ENCODE measurements at places on chromosomes 5 and 9.
A peak's percentile ranks its signal among the peaks of the same experiment; 100 is the strongest.

DNA sequence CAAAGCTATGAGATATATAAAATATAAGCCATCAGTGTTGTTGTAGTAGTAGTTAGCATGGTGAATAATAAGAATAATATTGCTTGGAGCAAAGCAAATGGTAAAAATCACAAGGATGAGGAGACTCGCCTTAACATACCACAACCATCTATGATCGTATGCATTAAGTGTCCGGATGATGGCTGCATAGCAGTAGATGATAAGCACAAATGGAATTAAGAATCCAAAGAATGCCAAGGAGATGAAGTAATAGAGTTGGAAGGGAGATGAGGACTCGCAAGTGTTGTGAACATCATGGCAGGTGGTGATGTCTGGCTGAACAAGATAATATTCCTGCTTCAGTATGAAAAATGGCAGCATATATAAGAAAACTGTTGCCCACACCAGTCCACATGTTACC is 5.5 kb downstream of the F2RL2 start:
- no peak for DNase-seq

DNA sequence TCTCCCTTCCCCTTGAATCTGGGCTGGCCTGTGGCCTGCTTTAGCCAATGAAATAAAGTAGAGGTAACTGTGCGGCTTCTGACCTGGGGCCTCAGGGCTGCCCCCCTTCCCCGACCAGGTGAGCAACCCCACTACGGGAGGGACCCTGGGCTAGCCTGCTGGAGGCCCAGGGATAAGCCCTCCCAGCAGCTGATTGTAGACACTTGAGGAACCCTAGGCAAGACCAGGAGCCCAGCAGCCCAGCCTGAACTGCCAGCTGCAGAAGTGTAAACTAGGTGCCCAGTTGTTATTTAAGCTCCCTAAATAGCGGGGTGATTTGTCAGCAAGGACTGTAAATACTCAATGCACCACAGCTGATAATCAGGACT is 41.3 kb downstream of the RAPGEF1 start:
- DNase-seq = no peak

DNA sequence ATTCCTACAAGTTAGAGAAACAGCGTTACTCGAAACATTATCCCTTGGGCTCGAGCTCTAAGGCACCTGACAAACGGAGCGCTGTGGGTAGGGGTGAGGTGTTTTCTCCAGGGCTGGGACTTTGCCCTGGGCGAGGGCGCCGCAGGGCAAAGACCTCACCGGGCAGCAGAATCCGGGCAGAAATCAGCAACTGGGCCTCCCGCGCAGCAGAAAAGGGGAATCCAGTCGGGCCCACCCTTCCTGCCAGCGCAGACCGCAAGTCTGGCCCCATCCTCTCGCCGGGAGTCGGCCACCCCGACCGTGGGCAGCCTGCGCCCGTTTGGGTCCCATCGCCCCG is 430 bp upstream of the MSH3 start:
- peak; percentile 7 for DNase-seq

DNA sequence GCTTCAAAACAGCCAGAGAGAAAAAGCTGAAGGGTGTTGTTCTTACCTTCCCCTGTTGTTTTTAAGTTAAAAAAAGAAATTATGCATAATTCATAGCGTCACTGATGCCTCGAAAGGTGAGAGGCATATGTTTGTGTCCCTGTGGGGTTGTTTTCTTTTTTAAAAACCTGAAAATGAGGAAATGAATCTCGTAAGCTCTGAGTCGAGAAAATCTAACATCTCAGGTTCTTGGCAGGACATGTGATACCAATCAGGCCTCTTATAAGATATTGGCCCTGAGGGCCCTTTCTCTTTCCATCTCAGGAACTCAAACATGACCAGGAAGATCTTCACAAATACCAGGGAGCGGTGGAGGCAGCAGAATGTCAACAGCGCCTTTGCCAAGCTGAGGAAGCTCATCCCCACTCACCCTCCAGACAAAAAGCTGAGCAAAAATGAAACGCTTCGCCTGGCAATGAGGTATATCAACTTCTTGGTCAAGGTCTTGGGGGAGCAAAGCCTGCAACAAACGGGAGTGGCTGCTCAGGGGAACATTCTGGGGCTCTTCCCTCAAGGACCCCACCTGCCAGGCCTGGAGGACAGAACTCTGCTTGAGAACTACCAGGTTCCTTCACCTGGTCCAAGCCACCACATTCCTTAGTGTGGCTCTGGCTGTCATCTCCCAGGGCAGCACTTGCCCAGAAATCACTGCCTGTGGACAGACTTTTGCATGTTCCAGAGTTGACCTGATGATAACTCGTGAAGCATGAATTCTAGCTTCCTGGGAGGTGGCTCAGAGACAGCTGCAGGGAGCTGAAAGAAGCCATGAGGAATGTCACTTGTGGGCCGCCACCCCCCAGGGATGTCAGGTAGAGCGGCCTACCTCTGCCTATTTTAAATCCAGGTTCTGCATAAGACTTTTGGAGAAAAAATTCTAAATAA is at the start of gene TAL2:
TSS of gene TAL2 (plus strand) at position 274 of the 921 bp plus-strand sequence. CDS start at position 314, 40 bp downstream.
- no peak for DNase-seq

DNA sequence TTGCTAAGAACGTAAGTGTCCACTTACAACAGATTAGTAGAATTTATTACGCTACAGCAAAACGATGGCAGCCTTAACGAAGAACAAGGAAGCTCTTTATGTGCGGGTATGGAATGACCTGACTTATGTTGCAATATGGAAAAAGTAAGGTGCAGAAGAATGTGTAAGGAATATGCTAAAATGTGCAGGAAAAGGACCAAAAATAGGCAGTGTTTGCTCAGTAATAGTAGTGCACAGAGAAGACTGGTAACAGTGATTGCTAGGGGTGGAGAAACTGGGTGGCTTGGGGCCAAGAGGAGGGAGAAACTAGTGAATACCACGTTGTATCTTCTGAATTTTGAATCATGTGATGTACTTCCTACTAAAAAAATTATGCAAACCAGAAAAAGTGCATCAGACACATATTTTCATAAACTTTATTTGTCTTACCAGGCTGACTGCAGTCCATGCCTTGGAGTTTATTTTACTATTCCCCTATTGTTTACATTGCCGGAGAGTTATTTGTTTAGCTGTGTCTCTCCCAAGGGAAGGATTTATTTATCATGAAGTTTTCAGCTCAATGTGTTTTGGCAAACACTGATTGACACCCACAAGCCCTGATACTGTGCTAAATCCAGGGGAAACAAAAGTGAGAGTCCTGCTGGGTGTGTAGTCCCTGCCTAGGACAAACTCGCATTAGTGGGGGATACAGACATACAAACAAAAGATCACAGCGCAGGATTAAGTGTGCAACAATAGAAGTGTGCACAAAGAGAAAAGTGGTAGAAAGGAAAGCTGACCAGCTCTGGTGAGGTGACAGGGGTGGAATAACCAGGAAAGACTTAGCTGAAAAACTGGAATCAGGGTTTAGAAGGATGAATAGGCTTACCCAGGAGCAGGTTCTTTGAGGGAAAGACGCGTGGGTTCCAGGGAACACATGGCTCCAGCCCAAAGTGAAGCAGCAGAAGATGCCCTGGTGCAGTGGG is 34.0 kb upstream of the ZNF484 start:
- no peak for DNase-seq

DNA sequence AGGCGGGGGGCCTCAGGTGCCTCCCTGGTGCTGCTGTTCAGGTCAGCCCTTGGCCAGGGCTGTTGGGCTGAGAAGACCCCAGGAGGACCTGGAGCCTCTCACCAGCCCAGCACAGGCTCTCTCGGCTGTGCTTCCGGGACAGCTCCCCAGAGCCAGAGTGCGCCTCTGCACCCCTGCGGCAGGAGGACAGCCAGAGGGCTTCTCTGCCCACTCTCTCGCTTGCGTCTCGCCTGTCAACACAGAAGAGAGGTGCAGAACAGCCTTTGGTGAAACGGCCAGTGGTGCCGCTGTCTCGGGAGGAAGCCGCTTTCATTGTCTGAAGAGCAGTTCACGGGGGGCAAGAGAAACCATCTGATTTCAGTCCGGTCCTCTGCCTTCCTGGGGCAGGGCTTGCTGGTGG is 3.8 kb upstream of the NACC2 start:
- DNase-seq = no peak

GRCh38 chr5:148949841-148950470 is 112.9 kb downstream of the SH3TC2 start:
- DNase-seq = no peak

DNA sequence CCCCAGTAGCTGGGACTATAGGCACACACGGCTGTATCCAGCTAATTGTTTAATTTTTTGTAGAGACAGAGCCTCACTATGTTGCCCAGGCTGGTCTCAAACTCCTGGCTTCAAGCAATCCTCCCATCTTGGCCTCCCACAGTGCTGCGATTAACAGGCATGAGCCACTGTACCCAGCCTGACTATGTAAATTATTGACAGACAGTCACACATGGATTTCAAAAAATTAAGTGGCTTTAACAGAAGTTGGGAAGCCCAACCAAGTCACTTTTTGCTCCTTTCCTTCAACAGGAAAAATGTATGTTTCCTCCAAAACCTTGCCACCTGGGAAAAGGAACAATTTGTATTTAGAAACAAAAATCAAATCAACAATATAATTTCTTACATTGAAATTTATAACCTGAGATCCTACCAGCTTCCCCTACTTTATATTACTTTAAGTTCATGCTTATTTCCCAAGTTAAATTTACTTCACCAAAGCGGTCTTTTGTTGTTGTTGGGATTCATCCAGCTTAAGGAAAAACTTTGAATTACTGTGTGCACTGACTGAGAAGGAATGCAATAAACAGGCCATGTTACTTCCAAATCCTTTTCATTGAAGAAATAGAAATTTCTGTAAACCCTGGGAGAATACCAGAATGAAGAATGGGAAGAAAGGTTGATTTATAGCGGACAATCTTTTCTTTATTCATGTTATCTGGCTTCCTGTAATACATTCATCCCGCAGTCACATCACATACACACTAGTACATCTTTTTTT is 8.6 kb downstream of the PCA3 start:
- no peak for DNase-seq

GRCh38 chr5:109105631-109106267 is 304.0 kb downstream of the PJA2 start:
- no peak for DNase-seq

DNA sequence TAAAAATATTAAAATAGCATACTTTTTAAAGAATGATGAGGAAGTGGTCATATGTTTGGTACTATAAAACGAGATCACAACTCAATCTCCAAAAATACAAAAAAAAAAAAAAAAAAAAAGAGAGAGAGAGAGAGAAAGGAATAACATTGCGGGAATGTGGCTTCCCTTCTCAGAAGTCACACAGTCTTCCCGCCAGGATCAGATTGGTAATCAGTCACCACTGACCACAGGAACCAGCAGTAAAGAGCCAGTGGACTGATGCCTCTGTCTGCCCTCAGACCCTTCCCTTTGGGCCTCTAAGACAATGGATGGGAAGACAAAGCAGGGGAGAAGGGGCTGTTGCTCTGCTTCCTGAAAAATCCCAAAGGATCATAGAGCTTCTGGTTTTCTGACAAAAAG is 104.9 kb downstream of the KLHL3 start:
- no peak for DNase-seq

DNA sequence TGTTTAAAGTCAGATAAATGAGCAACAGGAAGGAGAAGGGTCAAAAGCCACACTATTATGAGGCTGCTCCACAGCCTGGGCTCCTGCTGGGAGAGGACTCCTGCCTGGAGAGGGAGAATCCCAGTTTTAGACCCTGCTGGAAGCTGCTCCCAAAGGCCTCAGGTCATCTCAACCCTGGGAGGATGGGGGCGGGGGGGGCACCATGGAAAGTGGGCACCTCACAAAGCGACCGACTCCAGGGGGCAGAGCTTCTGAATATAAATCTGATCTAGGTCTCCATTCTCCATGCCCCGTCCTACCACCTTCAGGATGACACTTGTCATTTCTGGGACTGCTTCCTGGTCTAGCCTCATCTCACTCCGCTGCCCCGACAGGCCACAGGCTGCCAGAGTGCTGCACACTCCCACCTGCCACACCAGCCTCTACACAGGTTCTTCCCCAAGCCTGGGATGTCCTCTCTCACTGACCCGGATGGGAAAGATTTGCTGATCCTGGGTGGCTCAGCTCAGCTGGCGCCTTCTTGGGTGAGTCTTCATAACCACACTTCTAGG is 183.4 kb downstream of the GAPVD1 start:
- DNase-seq = no peak

- no peak for DNase-seq
Measured at GRCh38 chr5:73369278-73369677, 79.3 kb downstream of the FOXD1 start.

- no peak for DNase-seq
Measured at GRCh38 chr9:81999806-82000205, 11.2 kb downstream of the SPATA31D1 start.

- no peak for DNase-seq
Measured at GRCh38 chr5:5649641-5650040, 227.2 kb downstream of the ICE1 start.

DNA sequence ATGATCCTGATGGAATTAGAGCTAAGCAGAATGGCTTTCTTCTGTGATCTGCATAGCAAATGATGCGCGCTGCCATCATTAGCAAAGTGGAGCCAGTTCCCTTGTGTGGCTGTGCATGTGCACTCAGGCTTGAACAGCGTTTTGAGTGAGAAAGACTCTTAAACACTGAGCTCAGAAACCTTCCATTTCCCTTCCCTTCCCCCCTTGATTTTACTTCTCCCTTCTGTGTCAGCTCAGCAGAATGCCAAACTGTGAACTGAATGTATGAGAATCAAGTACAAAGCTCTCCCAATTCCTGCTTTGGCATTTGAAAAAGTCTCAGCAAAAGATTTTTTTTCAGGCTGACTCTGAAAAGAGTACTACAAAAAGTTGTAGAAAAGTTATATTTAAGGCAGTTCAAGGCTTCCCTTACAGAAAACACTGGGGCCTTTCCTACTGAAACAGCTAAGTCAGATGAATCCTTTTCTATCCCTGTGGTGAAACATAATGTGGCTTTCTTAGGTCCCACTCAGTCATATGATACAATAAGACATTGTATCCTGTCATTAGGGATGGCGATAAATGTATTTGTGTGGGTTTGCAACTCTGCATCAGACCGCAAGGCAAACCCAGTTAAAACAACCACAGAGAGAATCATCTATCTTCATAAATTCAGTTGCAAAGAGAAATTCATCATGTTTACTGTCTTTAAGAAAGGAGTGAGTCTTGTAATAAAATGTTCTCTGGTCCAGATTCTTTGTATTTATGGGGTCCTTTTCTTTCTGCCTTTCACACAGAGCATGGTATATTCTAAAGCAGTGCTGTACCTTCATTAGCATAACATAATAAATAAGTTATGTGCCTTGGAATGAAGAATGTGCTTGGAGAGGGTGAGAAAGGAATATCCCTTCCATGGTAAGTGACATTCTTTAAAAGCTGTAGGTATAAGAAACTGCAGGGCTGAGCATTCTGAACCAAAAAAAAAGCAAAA is 222.6 kb downstream of the CAAP1 start:
- DNase-seq = no peak

GRCh38 chr9:91770229-91770628 is 179.8 kb downstream of the ROR2 start:
- DNase-seq = no peak

- DNase-seq = no peak
Measured at GRCh38 chr5:137894586-137894985, 5.3 kb downstream of the PKD2L2 start.

Measured in activated CD4-positive, alpha-beta T cell treated with anti-CD3 and anti-CD28 coated beads, Interleukin-2, amount 50 U/mL, for 24 hours (primary cell).